ENCODE measurements at places on chromosomes 12 and 14.

- no peak for DNase-seq
Measured at GRCh38 chr12:97109441-97109840, 202.4 kb downstream of the NEDD1 start.

- no peak for DNase-seq
Measured at GRCh38 chr14:71665781-71666180, 266.4 kb upstream of the RGS6 start.

- DNase-seq, result peak; percentile 57
Measured at GRCh38 chr14:44316647-44317440, 190.2 kb downstream of the FSCB start.

DNA sequence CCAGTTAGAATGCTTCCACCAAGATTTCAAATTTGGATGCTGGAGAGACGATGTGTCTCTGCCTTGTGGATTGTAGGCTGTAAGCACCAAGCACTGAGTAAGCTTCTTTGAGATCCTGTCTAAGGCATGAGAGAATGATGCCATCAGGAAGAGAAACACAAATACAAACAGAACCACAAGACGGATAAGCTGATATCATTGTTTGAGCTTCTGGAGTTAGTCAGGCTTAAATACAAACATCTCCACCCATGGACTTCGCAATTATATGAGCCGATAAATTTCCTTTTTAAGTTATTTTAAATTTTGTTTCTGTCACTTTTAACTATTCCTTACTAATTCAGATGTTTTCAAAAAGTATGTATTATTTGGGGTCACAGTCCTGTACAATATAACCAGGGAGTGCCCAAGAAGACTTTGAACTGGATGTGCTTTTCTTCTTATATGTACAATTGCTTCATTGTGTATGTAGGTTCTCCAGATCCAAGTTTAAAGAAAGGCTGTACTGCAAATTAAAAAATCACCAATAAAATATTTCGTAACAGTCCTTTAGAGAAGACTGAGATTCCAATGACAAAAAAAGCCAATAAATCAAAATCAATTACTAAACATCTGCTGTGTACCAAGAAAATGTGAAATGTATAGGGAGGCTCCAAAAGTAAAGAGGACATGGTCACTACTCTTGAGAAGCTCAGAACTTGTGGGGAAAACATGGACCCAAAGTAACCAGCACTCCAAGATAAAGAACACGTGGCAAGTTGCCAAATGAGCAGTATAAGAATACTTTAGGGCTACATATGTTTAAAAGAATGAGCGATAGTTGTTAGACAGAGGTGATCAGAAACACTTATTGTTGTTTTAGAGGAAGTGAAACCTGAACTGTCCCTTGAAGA, 274.1 kb downstream of the ADAMTS20 start:
- peak; percentile 10 for DNase-seq

GRCh38 chr12:119202544-119202943, 23.8 kb downstream of the HSPB8 start:
- no peak for DNase-seq

- no peak for DNase-seq
Measured at GRCh38 chr12:48352157-48352760, 1.5 kb upstream of the ZNF641 start.

DNA sequence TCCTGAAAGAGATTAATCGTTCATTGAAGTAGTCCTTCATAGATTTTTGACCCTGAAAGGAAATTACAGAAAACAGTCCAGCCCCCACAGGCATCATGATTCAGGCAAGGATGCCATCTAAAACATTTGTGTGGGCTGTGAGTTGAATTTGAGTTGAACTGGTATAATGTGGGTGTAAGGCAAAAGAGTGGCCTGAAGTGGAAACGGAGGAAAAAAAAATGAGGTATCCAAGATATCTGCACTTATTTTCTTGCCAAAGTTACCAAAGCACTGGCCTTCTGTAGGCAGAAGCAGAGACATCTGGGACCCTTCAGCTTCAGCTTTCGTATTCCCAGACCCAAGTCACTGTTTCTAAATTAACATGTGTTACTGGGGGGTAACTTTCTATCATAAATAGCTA, 105.1 kb upstream of the DIO2 start:
- DNase-seq, result no peak

DNA sequence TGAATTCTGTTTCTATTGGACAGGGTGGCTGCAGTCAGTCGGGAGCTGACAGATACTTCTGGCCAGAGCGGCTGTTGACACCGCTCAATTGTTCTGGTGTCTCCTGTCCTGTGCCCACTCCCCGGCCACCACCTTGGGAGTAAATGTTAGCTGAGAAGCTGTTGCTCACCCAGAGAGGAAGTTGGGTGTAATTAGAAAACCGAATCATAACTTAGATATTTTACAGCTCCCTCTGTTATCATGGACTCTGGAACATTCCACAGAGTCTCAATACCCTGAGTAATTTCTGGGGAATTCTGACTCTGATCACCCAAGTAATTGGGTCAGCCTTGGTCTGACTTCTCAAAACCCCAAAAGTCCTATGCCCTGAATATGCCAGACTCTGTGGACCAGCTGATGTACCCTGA, 58.3 kb upstream of the RFLNA start:
- DNase-seq, result no peak

All from Panc1 (cell line).